ENCODE measurements at places on chromosomes 5 and 9.
A peak's percentile ranks its signal among the peaks of the same experiment; 100 is the strongest.

DNA sequence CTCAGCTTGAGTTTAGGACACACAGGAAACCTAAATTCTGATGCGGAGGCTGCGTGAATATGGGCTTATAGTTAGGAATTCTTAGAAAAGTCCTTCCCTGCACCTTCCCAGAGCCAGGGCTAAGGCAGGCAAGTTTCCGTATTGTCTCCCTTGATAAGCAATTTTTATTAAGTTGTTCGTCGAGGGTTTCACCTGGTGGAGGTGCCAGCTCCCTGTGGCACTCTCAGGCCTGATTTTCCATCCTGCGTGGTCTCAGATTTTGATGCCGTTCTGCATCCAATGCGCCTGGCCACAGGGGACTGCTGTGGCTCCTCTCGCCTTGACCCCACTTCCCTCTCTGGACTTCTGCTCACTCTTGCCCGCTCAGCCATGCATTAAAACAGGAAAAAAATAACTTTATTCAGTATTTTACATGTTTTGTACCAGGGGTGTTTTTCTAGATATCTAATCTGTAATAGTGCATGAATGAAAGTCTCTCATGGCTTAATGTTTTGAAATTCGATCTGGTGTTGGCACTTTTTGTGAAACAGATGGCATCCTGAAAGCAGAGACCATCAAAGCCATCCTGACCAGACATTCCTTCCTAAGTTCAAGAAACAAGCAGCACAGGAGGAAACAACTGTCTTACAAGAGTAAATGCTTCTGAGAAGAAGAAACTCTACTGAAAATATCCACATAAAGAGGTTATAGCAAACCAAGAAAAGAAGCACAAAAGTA lies 50.7 kb downstream of the TRIP13 start:
- DNase-seq = no peak

GRCh38 chr5:92429646-92430045 lies 1046.5 kb upstream of the ARRDC3 start:
- DNase-seq = no peak

DNA sequence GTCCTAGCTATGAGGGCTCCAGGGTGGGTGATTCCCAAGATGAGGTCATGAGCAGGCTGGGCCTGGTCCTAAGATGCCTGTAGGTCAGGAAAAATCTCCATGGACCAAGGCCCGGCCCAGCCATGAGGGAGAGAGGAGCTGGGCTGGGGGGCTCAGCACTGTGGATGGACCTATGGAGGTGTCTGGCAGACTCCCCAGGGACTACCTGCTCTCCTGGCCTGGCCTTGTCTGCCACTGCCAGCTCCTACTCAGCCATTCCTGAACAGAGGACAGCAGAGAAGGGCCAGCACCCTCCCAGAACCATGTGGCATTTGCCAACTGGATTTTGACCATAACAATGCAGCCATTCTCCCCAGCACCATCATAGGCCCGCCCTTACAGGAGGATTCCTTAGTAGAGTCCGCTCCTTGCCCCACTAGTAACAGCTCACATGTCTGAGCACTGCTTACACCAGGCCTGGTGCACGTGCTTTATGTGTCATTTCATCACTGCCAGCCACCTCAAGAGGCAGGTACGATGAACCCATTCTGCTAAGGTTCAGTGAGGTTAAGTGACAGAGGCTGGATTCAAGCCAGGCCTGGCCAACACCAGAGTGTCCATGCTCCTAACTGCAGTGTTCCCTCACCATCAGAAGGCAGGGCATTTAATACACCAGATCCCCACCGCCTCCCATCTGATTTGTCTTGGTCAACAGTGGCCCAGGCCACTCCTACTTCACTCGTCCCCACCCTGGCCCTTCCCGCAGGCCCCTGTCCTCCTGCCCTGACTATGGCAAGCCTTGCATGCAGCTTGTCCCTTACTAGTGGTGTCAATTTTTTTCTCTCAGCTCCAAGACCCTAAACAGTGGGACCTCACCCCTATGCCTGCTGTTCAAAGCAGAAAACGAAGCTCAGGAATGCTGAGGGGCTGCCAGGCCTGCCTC lies 669 bp downstream of the IL13 start:
- DNase-seq = no peak

- no peak for DNase-seq
These were observed 11.4 kb downstream of the SLIT3 start for GRCh38 chr5:169289520-169289919.

GRCh38 chr5:42963412-42963811 lies 76.7 kb downstream of the ANXA2R start:
- no peak for DNase-seq

DNA sequence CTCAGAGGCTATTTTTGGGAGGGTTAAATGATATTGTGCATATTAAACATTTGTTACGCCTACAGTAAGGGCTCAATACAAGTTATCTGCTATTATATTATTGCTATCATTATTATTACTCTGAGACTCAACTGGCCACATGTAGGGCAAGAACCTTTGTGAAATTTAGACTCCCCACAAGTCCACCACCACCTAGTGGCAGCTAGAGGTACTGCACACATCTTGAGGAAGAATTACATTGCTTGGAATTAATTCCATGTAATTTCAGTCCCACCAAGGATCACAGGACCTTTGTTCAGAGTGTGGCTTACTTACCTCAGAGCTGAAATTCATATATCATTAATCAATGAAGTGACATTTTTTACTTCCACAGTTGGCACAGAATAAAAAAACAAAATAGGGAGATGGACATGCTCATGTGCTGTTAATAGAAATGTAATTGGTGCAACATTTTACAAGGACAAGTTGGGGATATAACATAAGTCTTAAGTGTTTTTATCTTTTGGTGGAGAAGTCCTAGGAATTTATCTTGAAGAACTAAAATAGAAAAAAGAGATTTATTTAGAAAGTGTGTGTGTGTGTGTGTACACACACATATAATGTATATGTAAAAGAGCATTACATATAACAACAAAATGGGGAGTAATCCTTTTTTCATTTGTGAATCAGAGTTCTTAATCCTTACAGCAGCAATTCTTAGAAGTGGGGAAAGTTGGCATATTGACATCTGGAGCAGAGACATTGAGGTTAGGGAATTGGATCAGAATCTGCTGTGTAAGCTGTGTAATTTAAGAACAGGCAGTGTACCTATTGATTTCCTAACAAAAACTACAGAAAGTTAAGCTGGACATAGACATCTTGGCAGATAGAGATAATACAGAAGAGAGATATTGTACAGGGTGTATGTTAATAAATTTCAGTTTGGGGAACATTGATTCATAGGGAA lies 11.2 kb downstream of the MSANTD3 start:
- DNase-seq = peak; percentile 71

DNA sequence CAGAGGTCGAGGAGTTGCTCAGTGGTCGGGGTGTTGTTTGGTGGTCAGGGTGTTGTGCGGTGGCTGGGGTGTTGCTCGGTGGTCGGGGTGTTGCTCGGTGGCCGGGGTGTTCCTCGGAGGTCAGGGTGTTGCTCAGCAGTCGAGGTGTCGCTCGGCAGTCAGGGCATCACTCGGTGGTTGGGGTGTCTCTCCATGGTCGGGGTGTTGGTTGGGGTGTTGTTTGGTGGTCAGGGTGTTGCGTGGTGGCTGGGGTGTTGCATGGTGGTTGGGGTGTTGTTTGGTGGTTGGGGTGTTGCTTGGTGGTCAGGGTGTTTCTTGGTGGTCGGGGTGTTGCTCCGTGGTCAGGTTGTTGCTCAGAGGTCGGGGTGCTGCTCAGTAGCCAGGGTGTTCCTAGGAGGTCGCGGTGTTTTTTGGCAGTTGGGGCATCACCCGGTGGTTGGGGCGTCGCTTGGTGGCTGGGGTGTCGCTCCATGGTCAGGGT lies 11.0 kb upstream of the GPSM1 start:
- DNase-seq = no peak

GRCh38 chr5:132456296-132456986 lies 34.1 kb downstream of the IRF1 start:
- DNase-seq = peak; percentile 74

DNA sequence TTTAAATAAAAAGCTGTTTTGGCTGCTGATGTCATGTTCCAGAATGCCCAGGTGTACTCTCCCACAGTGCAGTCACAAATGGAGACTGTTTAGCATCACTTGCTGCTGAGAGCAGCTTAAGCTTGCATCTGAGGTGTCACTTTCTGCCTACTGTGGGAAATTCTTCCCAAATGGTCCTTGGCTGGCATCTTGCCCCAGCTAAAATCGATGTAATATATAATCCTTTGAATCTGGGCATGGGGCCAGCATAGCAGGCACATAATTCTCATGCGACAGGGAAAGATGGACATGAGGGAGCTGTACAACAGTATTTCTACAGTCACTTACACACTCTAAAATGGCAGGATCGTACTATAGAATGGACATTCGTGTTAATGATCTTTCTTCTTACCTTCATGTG lies 144.3 kb downstream of the MACIR start:
- no peak for DNase-seq

DNA sequence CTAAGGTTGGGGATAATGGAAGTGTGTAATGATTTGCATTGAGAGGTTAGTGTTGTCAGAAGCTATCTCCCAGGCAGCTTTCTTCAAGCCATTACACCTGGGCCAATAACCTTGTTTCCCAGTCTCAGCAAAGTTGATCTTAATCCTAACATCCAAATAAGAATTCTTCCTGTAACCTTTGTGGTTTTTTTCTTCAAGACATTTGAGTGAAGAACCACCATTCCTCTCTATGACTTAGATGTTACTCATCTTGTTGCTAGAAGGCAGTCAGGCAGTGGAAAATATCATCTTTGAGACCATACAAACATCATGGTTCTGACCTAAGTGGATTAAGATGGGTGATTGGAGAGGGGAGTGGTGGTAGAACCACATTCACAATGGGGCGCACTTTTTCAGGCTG lies 103.5 kb downstream of the NDUFAF2 start:
- DNase-seq = peak; percentile 13

DNA sequence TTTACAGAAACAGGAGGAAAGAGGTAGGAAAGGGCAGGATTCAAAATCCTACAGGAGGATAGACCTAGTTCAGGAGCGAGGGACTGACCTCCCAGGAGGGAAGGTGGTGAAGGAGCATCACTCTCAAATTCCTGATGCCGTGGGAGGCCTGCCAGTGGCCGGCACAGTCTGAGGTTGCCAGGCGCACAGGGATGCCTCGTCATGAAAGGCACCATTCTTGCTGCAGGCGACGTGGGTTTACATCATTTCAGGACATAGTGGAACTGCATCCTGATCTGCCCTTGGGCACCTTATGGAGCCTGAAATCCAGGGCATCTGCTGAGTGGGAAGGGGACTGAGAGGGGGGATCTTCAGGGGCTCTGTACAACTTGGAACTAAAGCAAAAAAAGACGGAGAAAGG lies 163.2 kb upstream of the S1PR3 start:
- no peak for DNase-seq

DNA sequence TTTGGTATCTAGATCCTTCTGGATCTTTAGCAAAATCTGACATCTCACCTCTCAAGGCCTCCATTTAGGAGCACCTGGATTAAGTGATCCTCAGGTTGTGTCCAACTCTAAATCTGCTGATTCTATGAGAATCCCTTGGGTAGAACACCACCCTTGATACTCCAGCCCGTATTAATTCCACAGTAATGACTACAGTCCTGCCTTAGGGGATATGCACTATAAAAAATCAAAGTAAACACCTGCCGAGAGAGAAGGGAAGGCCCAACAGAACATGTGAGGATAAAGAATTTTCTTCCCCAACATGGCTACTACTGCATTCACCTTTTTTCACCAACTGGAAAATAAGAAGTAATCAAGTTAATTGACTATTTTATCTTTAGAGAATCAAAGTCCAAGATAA lies 27.6 kb downstream of the DAP start:
- DNase-seq = no peak

DNA sequence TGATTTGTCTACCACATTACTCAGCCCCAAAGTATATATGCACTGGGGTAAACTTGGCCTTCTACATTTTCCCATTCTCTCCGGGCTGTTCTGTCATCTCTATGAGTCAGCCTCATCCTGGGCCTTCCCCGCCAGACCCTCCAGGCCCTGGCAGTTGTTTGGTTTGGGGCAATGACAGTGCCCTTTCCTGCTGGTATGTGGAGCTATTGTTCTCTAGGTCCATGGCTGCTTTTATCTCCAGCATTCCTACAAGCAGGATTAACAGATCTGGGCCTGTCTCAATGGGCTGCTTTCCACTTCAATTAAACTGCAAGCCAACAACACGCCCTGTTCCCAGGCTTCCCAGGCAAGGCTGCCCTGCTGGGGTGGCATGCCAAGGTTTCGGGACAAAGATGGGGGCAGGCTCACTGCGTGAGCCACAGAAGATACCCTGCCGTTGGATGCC lies 136.4 kb downstream of the SLIT3 start:
- DNase-seq = no peak

DNA sequence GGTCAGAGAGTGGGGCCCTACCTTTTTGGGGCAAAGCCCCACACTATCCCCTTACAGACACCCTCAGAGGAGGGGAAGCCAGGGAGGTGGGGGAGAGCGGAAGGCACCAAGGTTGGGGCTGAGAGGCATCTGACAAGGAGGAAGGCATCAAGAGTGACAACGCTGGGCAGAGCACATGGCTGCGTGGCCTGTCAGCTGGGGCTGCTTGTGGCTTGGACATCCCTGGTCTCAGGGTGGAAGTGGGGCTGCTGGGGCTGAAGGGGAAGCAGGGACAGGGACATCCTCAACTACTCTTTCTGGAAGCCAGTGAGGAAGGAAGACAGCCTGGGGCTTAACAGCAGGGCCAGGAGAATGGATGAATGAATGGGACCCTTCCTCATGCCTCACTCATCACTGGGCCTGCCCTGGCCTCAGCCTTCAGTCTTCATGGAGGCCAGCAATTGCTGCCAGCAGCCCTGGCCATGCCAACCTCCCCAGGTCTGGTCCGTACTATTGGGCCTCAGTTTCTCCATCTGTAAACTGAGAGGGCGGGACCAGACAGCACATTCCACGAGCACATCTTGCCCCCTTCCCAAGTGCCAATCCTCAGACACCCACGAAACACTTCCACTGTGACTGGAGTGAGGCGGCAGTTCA lies 993 bp upstream of the RALGDS start:
- DNase-seq = no peak

- DNase-seq = peak; percentile 4
These were observed 119.3 kb downstream of the NR2F1-AS1 start for GRCh38 chr5:93461756-93462155.

- peak; percentile 46 for DNase-seq
These were observed 1264.5 kb upstream of the ACO1 start for GRCh38 chr9:31119890-31120454.

GRCh38 chr9:23820451-23821374 lies 5.3 kb downstream of the ELAVL2 start:
- DNase-seq = no peak

GRCh38 chr5:1512541-1513291 lies 11.0 kb downstream of the LPCAT1 start:
- no peak for DNase-seq

DNA sequence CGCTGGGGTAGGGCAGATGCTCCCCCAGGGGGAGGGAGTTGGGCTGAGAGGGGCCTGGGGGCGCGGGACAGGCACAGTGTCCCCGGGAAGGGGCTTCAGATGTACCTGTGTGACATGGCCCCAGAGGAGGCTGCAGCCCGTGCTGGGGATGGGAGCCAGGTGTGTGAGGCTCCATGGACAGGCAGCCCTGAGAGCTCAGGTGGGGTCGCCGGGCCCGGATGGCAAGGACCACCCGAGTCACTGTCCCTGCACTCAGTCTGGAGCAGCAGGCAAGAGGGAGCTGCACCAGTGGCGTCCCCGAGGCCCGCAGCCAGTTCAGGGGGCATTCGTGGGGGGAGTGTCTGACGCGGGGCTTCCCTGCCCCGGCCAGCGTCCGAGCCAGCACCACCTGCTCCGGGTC lies 18.9 kb downstream of the CCDC187 start:
- no peak for DNase-seq

- DNase-seq = no peak
These were observed 1069.1 kb downstream of the EFNA5 start for GRCh38 chr5:106601620-106602019.
